Kidney glomerular epithelial cell (primary cell): ENCODE measurements at places on chromosomes 2 and 18.

DNA sequence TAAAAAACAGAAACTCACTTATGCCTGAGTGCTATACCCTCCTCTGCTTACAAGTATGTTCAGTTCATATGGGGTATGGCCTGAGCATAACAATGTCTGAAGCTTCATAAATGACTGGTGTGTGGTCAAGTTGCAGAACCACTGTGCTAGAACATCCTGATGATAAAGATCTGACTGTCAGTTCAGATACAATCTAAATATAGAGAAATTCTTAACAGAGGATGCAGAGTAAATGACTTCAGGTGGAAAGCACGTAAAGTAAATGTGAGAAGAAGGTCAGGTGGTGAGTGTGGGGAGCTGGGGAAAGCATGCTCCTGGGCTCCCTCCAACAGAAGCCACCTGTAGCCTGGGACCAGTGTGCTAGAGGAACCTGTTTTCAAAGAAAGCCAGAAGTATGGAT, 926.2 kb downstream of the TSN start:
- DNase-seq = no peak

DNA sequence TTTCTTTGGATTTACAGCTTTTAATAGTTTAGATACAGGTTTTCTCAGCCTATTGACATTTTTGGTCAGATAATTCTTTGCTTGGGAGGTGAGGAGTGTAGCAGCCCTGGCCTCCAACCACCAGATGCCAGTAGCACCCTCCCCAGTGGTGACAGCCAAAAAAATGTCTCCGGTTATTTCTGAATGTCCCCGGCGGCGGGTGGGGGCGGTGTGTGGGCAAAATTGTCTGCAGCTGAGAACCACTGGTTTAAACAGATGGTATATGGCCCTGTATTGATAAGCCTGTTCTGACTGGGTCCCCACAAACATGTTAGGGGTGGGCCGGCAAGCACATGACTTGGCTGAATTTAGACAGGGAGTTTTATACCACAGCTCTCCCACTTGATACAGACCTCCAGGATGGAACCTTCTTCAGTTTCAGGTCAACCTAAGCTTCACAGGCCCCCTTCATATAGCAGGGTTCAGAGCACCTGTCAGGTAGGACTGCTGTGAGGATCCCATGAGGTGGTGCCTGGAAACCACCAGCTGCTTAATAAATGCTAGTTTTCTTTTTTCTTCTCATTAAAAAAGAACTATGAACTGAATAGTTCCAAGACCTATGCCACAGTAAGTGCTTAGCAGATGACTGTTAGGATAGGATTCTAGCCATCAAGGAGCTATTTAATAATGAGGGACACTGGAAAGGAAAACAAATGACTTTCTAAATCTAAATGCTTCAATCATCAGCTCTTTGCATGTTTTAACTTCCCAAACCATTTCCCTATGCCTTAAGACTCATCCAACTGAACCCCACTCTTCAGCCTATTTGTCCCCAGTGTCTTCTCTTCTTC, 18.1 kb downstream of the LPIN2 start:
- no peak for DNase-seq

- DNase-seq = no peak
These were observed 124.0 kb upstream of the CAVIN2 start for GRCh38 chr2:191970867-191971266.

DNA sequence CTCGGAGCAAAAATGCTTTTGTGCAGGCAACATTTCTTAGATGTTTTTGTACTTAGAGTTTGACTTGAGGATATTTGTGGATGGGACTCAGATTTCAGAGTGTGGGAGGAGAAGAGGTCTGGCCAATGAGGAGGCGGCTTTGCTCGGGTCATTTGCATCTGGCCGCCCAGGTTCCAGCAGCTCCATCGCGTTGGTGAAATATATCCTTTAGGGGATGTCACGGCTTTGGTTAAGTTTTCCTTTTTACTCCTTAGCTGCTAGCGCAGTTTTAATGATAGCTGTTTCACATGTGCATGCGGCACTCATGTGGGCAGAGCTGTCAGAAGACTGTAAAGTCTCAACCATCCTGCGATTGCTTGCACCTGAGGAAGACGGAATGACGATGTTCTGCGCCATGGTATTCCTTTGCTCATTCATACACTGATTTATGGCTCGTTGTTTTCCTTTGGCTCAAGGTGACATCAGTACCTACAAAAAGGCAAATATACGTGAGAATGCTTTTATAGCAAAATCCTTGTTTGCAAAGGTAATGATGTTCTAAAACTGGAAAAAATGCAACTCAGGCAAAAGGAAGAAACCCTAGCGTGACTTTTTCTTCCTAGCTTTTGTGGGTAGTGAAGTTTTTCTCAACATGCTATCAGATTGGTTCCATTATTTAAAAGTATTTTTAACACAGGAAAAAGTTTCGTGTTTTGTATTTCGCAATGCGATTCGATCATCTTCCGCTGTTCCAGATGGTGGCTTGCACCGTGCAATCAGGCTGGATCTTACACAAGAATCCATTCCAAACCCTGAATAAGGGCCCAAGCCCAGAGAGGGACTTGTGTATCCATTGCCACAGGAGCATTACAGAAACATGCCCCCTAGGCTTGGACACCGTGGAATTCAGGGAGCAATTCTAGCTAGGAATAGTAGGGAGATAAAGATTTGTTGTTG, 70.5 kb upstream of the ZNF516 start:
- DNase-seq = peak; percentile 91

GRCh38 chr2:70115646-70116442, 28.6 kb downstream of the PCBP1 start:
- no peak for DNase-seq

GRCh38 chr2:178191511-178191910, 2.8 kb upstream of the OSBPL6 start:
- no peak for DNase-seq

DNA sequence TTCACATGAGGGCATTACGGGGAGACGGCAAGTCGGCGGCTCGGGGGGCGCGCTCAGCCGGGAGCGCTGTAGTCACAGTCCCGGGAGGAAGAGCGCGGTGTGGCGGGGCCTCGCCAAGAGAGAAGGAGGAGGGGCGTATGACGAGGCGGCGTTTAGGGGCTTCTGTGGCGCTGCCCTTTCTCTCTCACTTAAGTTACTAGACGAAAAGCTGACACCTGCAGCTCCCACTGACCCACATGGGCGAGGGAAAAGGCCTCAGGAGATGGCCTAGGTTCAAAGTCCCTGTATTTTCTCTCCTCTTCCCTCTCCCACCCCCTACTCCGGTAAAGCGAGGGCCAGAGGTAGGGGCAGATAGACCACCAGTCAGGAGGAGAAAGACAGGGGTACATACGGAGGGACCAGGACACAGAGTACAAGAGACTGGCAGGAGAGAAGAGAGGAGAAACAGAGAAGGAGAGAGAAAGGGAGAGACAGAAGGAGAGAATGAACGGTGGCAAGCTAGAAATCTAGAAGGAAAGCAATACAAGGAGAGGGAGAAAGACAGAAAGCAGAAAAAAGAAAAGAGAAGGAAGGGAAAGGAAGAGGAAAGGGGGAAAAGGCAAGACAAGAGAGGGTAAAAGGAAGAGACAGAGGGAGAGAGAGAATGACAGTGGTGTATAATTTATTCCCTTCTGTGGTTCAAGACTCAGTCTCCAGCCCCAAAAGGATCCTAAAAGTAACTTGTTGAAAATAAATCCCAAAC, 3.8 kb downstream of the SIX2 start:
- DNase-seq = no peak

- no peak for DNase-seq
These were observed 292.8 kb upstream of the FBXO11 start for GRCh38 chr2:48199070-48199469.

DNA sequence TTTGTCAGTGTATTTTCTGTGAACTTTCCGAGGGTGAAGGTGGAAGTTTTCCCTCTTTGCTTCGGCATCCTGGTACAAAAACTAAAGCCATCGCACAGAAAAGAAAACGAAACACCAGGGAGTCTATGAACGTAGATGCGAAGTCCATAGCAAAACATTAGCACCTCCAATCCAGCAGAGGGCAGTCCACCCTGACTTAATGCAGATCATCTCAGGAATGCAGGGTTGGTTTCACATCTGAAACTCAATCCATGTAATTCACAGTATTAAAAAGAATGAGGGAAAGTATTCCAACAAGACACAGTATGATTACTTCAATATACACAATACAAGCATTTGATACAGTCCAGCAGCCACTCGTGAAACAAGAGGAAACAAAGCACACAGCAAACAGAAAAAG, 70.8 kb downstream of the RTP5 start:
- no peak for DNase-seq

DNA sequence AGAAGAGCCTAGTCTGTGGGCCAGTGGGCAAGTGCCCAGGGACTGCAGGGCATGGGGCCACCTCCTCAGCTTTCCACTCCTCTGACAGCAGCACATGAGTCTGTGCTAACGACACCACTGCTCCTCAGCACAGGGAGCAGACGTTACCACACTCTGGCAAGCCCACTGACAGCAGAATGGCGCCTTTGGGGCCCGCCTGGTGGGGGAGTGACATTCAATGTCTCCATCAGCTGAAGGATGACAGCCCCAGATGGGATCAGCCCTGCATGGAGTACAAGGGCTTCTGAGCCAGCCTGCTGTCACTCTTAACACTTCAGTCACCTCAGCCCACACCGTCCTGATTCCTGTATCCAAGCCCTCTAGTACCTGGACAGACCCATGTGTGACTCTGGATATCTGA, 149.4 kb upstream of the SMAD2 start:
- no peak for DNase-seq

- DNase-seq = no peak
These were observed 14.5 kb downstream of the CERS6 start for GRCh38 chr2:168470320-168471162.

DNA sequence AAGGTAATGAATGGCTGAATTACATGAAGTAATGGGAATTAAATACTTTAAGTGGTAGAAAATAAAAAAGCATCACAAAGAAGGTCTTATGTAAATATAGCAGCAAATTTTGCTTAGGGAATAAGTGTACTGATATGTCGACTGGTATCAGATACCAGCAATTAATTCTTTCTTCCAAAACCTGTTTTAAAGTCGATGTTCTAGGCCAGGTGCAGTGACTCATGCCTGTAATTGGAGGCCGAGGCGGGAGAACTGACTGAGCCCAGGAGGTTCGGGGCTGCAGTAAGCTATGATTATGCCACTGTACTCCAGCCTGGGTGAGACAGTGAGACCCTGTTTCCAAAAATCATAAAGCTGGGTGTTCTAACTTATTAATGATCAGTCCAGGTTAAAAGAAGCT, 30.3 kb downstream of the SP3 start:
- no peak for DNase-seq
